NCI-H1436 treated with DMSO at 0.1 percent for 48 hours (cell line): ENCODE measurements at places on chromosomes 6 and 20.

- DNase-seq: no peak
Observed at GRCh38 chr6:12595161-12595811, 121.3 kb upstream of the PHACTR1 start.

DNA sequence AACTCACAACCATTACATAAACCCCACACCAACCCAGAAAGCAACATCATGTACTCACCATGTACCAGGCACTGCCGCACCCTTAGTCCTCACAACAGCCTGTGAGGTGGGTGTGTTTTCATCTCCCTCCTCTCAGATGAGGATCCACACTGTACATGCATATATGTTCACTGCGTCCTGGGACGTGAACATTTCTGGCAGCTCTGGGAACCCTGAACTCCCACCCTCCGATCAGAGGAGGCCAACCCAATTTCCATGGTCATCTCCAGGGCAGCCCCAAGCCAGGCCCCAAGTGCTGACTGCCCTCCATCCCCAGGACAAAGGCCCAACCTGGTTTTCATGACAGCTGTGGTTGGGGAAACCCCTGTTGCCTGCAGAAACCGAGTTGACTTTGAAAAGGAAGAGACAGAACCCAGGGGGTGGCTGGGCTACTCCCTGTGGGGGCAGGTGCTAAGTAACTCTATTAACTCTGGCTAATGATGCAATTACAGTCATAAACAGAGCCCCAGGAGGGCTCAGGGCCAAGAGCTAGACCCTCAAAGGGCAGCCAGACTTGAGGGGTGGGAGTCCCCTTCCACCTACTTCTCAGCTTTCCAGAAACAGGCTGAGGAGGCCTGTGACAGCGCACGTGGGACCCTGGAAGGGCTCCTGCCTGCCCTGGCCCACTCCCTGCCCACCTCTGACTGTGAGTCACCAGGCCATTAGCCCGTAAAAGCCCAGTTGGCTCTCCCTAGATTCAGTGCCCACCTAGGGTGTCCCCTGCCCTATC is 2.6 kb downstream of the TFEB start:
- DNase-seq: no peak

DNA sequence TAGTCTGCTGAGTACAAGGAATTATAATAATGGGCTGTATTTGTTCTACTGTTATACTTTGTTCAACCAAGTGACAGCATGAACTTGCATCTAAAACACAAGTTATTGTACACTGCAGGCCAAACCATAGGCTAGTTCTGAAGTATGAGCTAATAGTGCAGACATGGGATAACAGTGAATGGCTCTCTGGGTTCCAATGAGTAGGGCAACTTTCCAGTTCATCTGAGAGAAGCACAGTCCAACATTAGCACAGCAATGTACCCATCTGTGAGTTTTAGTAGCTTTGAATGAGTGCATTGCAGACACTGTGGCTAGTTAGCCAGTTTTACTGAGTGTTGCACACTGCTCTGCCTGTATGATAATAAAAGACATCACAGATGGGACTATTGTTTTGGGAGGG is 56.5 kb upstream of the FUT9 start:
- DNase-seq: no peak

DNA sequence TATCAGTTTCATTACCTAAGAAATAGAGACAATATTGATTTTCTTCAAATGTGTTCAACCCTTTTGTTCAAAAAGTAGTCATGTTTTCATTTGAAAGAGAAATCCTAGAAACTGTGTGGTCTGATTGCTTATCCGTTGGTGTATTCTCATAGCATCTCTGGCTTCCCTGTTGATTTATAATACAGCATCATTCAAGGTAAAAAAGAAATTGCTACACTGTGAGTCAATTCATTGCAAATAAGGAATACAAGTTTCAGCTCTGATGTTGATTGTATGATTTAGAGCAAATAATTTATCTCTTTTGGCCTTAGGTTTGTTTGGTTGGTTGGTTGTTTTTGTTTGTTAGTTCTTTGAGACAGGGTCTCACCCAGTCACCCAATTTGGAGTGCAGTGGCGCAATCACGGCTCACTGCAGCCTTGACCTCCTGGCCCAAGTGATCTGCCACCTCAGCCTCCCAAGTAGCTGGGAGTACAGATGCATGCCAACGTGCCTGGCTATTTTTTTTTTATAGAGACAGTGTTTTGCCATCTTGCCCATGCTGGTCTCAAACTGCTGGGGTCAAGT is 185.5 kb upstream of the TNFAIP3 start:
- DNase-seq: no peak

DNA sequence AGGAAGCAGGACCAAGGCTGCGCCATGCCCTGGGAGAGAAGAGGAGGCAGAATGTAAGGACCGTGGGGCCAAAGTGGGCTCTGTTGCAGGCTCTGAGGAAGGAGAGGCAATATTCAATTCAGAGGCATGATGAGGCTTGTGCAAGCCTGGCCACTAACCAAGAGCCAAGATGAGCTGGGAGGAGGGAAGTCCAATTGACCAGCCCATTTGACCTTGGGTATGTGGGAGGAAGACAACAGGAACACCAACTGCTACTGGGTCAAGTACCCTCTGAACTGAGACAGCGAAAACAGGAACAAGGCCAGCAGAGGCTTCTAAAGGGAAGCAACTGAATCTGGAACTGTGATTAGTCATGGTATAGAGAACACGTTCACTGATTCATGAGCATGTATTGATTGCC is 779.6 kb downstream of the MAFB start:
- no peak for DNase-seq

- no peak for DNase-seq
Observed at GRCh38 chr6:163862701-163863100, 448.2 kb downstream of the QKI start.

GRCh38 chr6:157203764-157204163 is 119.6 kb downstream of the TMEM242 start:
- no peak for DNase-seq

- DNase-seq: no peak
Observed at GRCh38 chr20:61978491-61978890, 87.2 kb downstream of the TAF4 start.

GRCh38 chr6:44105146-44105545 is 22.1 kb downstream of the MRPL14 start:
- DNase-seq: no peak

DNA sequence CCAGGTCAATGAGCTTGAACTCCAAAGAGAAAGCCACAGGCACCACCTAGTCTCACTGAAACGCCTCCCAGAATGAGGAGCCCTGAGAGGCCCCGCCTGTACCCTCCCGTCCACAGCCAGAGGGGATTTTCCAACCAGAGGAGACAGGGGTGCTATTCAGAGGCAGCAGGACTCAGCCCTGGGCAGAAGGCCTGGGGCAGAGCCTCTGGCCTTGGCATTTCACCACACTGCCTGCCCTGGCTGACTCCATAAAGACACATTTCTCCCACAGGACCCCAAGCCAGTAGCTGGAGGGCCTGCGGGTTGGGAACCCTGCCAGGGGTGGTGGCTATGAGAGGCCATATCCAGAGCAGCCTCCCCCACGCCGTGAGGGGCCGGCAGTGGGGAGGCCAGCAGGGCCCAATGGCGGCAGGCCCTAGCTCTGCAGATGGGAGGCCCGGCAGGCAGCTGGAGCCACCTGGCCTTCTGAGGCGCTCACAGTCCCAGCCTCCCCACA is 159.3 kb downstream of the PREX1 start:
- DNase-seq: no peak

- DNase-seq: no peak
Observed at GRCh38 chr20:13690943-13691342, 52.2 kb upstream of the TASP1 start.

DNA sequence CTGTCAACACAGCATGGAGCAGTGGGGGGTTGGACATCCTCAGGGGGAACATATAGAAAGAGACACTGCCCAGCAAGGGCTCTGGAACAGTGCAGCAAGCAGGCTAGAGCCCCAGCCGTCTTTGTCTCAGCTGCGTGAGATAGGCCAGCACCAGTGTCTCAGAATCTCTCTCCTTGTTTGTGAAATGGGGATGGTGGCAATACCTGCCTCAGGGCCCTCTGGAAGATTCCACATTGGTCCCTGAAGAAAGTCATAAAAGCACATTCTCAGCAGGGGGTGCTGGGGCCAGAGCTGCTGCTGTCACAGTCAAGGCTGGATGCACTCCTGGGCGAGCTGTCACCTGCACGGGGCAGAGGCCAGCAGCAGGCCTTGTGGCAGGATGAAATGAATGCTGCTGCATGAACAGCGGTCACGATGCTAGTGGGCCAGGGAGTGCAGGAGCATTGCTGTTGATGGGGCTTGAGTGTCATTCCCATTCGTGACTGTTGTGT is 121.7 kb downstream of the SYCP2 start:
- no peak for DNase-seq

GRCh38 chr6:147712841-147713240 is 204.4 kb downstream of the SAMD5 start:
- no peak for DNase-seq

DNA sequence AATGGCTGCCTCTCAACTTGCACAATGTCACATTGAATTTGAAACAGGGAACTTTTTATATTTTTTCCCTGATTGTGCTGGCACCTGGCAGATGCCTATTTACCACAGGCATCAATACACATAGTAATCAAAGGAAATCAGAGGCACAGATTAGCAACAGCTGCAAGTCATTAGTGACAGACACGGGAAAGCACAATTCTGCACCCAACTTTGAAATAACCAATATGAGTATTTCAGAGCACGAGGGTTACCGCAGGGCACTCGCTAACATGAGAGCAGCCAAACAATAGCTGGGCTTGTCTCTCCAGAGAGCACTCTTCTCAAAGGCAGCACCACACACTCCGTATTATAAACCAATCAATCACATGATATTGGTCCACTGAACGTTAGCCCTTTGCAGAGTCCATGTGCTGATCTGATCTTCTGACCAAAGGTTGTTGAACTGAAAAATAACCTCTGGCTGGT is 149.5 kb downstream of the RNF144B start:
- DNase-seq: peak; percentile 58

- no peak for DNase-seq
Observed at GRCh38 chr20:23361119-23361475, 885 bp upstream of the GZF1 start.

DNA sequence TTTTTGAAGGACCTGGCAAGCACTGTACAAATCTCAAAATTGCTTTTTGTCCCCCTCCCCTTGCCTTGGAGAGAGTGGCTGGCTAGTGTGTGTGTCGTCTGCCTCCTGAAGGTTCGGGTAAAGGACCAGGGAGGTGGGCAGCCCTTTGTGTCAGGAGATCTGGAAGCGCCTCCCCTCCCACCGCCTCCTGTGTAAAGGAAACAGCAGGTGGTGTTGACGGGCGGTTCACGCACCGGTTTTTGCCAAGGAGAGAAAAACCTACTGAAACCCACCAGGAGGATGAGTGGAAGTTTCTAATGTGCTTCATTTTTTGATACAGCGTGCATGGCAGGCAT is 1.2 kb downstream of the ENTPD6 start:
- no peak for DNase-seq

- DNase-seq: no peak
Observed at GRCh38 chr20:61798632-61799031, 267.0 kb downstream of the TAF4 start.

- no peak for DNase-seq
Observed at GRCh38 chr6:47844881-47845280, 63.0 kb downstream of the OPN5 start.

DNA sequence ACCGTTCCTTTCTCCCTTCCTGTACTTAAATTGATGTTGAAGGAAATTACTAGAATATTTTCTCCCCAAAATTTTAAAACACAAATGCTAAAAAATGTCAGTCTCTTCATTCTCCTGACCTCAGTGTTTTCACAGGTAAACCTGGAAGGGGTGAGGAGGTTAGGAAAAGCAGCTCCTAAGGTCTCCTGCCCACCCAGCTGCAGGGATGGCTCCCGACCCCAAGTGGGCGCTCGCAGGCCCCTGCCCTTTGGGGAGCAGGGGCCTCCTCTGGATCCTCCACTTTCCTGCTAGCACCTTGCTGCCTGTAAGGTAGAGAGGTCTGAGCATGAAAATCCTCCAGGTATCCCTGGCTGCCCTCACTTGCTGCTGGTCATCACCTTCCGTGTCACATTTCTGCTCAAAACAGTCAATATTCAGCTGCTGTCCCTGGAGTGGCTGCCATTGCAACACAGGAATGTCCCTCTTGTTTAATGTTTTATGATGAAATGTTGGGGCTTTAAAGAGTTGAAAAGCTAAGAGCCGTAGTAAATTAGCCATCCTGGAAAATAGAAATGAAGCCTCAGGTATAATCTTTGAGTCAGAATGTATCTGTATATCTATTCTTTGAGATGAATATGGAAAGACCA is 10.9 kb upstream of the HSP90AB1 start:
- no peak for DNase-seq

- no peak for DNase-seq
Observed at GRCh38 chr6:34953061-34954025, 64.3 kb downstream of the ANKS1A start.

DNA sequence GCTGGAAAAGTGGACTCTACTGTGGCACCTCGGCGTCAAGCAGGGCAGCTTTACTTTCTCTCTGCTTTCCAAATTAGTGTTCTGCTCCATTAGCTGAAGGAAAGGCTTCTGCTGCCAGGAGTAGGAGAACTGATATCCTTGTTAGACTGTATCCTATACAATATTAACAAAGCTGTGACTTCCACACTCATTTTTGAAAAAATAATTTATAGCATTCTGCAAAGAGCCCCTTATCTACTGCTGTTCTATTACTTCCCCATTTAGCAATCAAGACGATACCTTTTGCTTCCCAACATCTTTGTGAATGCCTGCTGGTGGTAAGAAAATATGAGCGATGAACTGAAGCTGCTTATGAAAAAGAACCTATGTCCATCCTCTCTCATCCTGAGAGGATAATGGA is 151.1 kb downstream of the UBE3D start:
- DNase-seq: no peak

GRCh38 chr20:6708010-6708409 is 59.5 kb upstream of the BMP2 start:
- no peak for DNase-seq

DNA sequence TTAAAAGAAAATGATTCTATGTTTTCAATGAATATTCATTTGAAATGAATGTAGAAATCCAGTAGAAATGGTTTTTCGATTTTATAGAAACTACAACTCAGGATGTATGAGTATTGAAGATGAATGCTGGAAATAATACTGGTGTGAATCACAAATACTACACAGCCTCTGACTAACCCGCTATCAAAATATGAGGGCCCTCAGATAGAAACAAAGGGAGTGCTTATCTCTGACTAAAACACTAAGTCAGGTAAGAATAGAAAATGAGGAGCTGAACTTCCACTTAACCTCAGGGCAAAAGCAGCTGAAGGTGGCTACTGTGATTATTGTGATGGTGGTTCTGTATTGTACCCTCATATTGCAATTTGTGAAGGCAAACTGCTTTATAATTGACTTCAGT is 220.9 kb upstream of the RNF217 start:
- DNase-seq: no peak

- DNase-seq: no peak
Observed at GRCh38 chr20:13898012-13898612, 92.3 kb downstream of the SEL1L2 start.

GRCh38 chr6:90222724-90223198 is 73.9 kb downstream of the BACH2 start:
- no peak for DNase-seq
